Mammary epithelial cell (primary cell): ENCODE measurements at places on chromosomes 12 and 14. TPM values are rescaled to one million over a fixed set of nuclear protein-coding genes. Genes with fewer than 3 reads are reported as not detected.

The CCDC175 gene
- not detected for polyA plus RNA-seq

The RNASE3 gene
- polyA plus RNA-seq: not detected

The NTF3 gene
- not detected for polyA plus RNA-seq

The CD163L1 gene
- polyA plus RNA-seq: 0.14 TPM

The PRKD1 gene
- polyA plus RNA-seq: 0.23 TPM

The CLEC1A gene
- polyA plus RNA-seq: not detected

The DPF3 gene
- 0.57 TPM for polyA plus RNA-seq
